T-helper 17 cell (primary cell): ENCODE measurements at places on chromosomes 16 and 17.

GRCh38 chr17:77426676-77427386 lies 286.1 kb downstream of the SEC14L1 start:
- DNase-seq, result no peak

- DNase-seq, result no peak
Measured at GRCh38 chr17:43515656-43516055, 30.5 kb downstream of the ETV4 start.

DNA sequence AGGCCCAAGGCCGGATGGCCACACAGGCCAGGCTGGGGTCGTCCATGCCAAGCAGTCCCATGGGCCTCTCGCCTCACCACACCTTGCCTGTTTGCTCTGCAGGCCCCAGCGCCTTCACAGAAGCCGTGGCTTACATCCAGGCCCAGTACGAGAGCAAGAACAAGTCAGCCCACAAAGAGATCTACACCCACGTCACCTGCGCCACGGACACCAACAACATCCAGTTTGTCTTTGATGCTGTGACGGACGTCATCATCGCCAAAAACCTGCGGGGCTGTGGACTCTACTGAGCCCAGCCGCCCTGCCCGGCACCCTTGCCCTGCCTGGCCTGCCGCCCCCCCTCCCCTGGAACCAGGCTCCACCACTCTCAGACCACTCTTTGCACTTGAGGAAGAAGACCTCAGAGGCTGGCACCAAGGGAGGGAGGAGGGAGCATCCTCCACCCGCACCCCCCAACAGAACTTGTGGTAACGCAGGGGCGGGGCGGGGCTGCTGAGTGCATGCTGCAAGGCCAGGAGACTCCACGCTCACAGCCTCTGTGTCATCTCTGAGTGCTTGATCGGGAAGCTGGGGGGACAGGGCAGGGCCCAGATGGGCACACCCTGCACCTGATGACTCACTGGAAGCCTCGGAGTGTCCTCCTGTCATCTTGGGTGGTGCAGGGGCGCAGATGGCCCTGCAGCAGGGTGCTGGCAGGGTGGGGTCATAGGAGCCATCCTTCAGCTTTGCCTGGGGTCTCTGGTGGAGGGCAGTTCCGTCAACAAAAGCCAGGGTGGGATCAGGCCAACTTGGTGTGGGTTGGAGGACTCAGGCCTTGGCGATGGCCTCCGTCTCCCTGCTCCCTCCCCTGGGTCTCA lies 81.5 kb downstream of the AMFR start:
- DNase-seq, result no peak

DNA sequence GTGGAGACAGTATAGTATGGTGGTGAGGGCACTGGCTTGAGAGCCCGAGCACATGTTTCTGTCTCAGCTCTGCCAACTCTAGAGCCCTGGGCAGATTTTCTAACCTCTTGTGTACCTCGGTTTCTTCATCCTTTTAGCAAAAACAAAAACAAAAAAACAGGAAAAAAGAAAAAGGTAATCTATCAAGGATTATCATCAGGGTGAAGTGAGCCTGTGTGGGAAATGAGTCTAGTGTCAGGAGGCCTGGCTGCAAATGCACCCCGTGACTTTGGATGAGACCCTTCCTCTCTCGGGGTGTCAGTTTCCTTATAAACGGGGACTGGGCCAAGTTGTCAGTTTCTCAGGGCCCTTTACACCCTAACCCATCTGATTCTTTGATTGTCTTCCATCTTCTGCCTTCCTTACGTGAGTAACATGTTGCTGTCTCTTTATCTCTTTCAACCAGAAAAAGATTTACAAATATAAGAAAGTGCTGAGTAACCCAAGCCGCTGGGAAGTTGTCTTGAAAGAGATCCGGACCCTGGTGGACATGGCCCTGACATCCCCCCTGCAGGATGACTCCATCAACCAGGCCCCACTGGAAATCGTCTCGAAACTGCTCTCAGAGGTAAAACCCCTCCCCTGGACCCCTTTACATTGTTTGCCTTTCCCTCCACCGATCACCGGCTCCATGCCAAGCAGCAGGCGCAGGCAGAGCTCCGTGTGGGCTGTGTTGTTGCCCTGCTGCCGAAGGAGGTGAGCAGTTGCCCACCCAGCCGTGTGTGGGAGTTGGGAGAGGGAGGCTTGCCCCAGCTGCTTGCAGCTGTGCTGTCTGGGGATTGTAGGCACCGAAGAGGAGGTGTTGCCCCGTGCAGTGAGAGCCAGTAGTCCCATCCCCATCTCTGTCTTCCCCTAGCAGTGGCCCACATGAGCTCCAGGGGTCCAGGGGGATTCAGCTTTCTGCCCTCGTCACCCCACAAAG lies 127.1 kb upstream of the PLCG2 start:
- DNase-seq, result no peak

- DNase-seq, result no peak
Measured at GRCh38 chr16:73771196-73772064, 525.2 kb upstream of the PSMD7 start.

GRCh38 chr17:61463316-61464129 lies 11.3 kb downstream of the TBX4 start:
- no peak for DNase-seq

GRCh38 chr17:80898716-80899115 lies 92.9 kb upstream of the CHMP6 start:
- DNase-seq, result no peak

DNA sequence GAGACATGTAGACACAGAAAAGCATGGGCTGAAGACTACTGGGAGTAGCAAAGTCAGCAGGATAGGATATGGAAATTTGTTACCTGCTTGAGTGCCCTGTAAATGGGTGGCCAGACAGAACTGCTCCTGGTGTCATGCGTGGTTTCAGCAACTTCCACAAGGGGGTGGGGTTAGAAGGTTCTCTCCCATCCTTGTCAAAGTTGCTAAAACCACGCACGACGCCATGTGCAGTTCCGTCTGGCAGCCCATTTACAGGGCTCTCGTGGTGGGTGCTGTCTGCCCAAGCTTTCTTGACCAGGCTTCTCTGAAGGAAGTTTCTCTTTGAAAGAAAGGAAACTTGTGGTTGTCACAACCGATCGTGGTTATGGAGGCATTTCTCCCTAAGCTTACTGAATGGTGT lies 6.9 kb upstream of the DBNDD1 start:
- no peak for DNase-seq

DNA sequence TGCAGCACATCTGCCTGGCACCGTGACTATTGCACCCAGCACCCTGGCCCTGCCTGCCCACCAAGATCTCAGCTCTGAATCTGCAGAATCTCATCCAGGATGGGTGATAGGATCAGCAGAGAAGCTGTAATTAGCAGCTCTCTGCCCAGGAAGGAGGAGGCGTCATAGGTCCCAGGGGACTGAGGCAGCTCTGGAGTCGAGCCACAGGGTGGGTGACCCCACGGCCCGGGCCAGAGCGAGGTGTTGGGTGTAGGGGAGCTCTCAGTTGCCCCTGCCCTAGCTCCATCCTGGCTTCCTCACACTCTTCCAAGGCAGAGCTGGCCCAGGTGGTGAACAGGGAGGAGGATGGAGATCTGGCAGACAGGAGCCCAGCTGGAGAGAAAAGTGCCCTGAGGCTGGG lies 18.2 kb upstream of the FAM83G start:
- no peak for DNase-seq

- DNase-seq, result no peak
Measured at GRCh38 chr17:5592382-5592781, 8.1 kb upstream of the NLRP1 start.

DNA sequence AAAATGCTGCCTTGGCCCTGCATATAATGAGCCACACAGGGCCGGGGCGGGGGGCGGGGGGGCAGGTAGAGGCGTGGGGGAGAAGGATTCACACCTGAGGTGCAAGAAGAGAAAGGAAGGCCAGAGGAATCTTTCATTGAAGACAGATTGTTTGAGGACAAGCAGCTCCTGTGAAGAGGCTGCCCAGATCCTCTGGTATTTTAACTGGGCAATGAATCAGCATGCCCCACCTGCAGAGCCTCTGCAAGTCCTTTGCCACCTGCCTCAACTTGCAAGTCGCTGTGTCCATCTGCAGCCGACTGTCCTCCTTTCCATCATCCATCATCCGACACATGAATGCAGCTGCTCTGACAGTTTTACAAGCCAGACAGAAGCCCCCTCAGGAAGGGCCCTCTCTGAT lies 1.2 kb upstream of the SOST start:
- no peak for DNase-seq

- no peak for DNase-seq
Measured at GRCh38 chr16:57999971-58000705, at the start of gene ZNF319. Gene ZNF319 (minus strand): TSS chr16:58000672. CDS start chr16:57998265, 2,407 bp downstream.

GRCh38 chr16:81485824-81486539 lies 41.4 kb downstream of the CMIP start:
- no peak for DNase-seq
